Urinary bladder (tissue), 4 donors: ENCODE measurements at places on chromosomes 4 and X. TPM values are rescaled to one million over a fixed set of nuclear protein-coding genes. Genes with fewer than 3 reads are reported as not detected.

DNA sequence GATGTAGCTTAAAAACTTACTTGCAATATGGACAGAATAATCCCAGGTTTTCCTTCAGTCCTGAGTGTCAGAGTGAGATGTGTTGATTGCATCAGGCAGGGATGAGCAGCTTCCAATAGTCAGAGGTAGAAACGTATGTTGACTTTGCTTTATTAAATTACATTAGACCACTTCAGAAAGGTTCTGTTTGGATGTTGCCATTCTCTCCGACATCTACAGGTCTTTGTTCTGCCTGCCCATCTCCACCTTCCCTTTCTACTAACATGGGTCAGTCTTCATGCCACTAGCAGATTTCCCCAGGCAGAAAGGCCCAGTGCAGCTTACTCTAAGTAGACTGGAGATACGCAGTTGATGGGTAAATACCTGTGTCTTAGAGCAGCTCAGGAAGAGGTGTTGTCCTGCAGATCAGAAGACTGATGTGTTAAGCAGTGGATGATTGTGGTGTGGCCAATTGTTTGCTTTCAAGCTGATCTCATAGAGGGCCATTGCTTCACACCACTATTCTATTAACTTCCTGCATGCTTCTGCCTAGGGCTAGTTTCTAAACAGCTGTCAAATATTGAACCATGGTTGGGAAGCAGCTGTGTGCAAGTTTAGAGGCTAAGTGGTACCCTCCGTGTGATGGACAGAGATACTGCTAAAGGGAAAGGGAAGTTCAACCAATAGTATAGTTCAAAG is 1.8 kb downstream of the FRMPD4 start:
- no peak for DNase-seq

GRCh38 chr4:147830987-147831386 is 99.1 kb downstream of the ARHGAP10 start:
- no peak for DNase-seq

DNA sequence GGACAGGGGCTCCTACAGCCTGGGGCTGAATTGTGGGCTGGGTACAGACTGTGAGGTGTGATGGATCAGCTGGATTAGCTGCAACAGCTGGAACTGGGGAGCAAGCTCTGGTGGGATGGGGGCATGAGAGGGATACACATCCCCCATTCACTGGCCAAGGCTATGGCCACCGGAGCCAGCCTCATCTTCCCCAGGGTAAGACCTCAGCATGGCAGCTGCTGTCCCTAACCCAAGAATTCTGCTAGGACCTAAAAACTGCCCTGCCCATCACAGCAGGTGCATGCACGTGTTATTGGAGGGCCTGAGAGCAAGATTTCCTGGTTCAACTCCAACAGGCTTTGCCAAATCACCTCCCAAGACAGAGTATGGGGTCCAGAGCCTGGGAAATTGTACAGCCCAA is 258.6 kb upstream of the AGTR2 start:
- no peak for DNase-seq

- no peak for DNase-seq
Measured at GRCh38 chr4:87717276-87718031, 67.4 kb downstream of the DMP1 start.

- no peak for DNase-seq
Measured at GRCh38 chrX:11429538-11430085, 136.4 kb downstream of the AMELX start.

FAAH2 gene
- total RNA-seq: 2.2 TPM

PPP1R2C gene
- not detected for total RNA-seq

TRO gene
- total RNA-seq: 56.3 TPM

GRCh38 chr4:158130204-158130603 is 42.6 kb downstream of the GASK1B start:
- no peak for DNase-seq

ADH7 gene
- total RNA-seq: not detected

DNA sequence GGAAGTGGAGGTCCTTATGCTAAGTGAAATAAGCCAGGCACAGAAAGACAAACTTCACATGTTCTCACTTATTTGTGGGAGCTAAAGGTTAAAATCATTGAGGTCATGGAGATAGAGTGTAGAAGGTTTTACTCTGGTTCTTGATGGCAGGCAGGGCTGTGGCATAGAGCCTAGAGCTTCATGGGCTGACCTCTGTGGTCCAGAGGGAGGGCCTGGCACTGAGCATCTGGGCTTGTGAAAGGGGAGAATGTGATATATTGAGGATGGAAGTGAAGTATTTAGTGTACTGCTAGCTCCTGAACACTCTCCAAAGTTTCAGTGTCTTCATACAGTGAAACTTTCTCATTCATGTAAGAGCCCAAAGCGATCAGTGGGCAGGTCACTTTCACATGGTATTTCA is 71.3 kb upstream of the ANXA3 start:
- no peak for DNase-seq

DNA sequence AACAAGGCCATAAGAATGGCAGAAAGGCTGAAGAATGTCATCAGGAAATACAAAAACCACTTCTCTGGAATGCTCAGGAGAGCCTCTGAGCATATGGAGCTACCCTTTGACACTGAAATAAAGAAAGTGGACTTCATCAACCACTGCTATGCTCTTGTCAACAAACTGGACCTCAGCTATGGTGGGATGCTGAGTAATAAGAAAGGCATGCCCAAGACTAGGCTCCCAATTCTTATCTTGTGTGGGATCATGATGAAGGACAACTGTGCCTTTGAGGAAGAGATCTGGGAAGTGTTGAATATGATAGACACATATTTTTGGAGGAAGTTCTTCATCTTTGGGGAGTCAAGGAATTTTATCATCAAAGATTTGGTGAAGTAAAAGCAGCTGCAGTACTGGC is 86.9 kb upstream of the MAGEB16 start:
- no peak for DNase-seq

DNA sequence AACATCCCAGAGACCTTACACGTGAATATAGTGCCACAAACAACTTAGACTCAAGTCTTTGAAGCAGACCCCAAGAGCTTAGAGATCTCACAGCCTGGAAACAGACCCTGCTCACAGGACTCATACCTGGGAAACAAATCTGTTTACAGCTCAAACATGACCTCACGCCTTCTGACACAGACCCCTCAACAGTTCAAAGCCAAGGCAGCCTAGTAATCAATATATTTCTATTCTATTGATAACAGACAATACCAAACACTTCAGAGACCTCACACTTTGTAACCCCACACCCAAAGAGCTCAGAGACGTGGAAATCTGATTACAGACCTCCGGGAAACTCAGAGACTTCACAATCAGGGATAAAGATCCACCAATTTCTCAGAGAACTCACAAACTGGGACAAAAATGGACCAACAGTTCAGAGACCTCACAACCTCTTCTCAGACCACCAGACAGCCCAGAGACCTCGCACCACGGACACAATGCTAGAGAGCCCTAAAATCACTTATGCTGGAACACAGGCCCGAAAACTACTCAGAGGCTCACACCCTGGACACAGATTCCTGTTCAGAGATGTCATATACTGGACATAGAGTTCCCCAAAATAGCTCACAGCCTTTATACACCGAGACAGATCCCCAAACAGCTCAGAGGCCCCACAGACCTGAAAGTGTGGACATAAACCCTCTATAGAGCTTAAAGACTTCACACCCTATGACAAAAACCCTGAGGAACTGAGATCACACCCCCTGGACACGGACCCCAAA is 14.8 kb downstream of the SUV39H1 start:
- DNase-seq: no peak

GRCh38 chr4:77671051-77671450 is 65.4 kb downstream of the CXCL13 start:
- no peak for DNase-seq

SRPK3 gene
- total RNA-seq: 4.3 TPM

GRCh38 chr4:37383579-37384229 is 139.2 kb downstream of the NWD2 start:
- no peak for DNase-seq

DNA sequence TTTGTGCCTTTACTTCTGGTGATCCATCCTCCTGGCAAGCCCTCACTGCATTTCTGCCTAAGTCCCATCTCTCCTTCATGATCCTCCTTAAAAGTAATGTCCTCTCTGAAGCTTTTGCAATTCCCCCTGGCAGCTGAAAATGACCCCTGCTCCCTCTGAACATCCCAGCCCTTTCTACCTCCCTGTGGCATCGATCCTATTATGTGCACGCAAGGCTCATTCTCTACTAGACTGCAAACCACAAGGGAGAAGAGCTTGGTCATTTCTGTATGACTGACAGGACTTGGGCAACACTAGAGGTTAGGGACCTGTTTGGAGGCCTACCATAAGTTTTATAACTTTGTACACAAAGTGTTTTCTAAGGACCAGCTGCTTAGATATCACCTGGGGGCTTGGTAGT is 50.8 kb upstream of the RAP2C start:
- no peak for DNase-seq

DNA sequence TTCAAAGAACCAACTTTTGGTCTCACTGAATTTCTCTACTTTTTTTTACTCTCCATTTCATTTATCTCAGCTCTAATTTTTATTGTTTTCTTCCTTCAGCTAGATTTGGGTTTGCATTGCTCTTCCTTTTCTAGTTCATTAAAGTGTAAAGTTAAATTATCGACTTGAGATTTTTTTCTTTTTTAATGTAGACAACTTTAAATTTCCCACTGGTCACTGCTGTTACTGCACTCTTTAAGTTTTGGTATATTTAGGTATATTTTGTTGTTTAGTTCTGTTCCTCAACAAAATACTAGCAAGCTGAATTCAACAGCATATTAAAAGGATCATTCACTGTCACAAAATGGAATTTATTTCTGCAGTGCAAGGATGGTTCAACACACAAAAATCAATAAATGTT is 572.0 kb upstream of the DIAPH2 start:
- no peak for DNase-seq

GRCh38 chrX:349196-349595 is 30.6 kb upstream of the GTPBP6 start:
- no peak for DNase-seq

SH3BGRL gene
- total RNA-seq: 286 TPM

KDM6A gene
- total RNA-seq: 119 TPM

DNA sequence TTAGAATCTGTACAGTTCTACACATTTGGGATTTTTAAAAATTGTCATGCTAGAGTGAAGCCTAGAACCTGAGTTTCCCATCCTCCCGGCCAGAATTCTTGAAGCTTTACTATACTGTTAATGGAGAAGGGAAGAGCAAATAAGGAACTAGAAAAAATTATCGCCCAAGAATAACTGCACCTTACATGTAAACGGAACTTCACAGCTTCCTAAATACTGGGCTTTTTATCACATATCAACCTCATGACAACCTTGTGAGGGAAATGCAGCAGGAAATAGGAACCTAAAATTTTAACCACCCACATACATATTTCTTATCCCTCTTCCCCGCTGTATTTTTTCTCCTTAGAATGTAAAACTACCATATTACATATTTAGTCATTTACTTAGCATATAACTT is 19.3 kb downstream of the ARHGEF9 start:
- DNase-seq: no peak

TRIM75 gene
- total RNA-seq: not detected

RNF175 gene
- 3.3 TPM for total RNA-seq

DNA sequence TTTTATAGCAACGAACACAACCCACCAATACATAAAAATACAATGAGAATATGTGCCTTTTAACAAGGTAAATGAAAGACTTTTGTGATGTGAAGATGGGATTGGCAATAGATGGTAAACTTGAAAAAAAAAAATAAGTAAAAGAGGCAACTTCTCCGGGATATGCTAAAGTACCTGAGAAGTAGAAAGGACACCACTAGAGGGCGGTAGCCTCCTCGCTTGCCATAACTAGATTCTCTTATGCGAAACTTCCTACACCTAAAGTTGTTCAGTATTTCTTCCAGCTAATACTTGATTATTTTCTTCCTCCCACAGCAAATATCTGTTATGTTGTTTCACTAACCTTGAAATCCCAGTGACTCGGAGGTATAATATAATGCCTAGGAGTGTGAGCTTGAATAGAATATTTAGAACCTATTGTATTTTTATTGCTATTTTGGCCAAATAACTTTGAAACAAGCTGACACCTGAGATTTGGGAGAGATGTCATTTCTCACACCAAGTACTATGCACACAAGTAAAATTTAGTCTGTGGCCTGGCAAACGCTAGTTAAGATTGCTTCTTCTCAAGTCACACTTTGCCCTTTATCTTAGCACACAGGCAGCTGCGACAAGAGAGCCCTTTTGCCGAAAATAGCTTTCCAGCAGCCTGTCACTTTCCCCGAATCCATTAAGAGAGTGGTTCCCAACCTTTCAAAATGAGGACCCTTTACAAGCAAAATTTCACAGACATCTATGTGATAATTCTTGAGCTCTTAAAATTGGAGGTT is 44.9 kb upstream of the PDLIM5 start:
- no peak for DNase-seq

SLC25A4 gene
- total RNA-seq: 12.8 TPM

CHRDL1 gene
- total RNA-seq: 22.6 TPM

GRCh38 chrX:54926978-54927377 is 6.4 kb downstream of the TRO start:
- DNase-seq: no peak

- DNase-seq: no peak
Measured at GRCh38 chrX:16491461-16491860, 158.5 kb upstream of the S100G start.

DNA sequence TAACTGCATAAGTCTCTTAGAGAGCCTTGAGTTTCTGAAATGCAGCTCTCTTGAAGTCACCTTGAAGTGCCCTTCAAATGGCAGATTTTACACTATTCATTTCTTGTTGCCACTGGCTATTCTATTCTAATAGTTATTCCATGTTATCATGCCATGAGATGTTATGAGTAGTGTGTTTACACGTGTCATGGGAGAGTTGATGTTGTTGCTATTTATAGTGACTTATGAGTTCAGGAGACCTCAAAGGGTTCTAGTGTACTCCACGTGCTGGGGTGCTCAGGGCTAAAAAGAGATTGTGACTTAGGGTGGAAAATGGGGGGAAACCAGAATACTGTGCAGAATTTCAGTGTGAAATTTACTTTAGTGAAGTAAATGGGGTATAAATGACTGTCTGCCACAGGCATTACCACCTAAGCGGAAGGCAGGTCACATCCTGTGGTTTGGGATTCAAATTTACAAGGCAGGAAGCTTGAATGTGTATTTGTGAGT is 77.1 kb upstream of the SLC4A4 start:
- no peak for DNase-seq

DNA sequence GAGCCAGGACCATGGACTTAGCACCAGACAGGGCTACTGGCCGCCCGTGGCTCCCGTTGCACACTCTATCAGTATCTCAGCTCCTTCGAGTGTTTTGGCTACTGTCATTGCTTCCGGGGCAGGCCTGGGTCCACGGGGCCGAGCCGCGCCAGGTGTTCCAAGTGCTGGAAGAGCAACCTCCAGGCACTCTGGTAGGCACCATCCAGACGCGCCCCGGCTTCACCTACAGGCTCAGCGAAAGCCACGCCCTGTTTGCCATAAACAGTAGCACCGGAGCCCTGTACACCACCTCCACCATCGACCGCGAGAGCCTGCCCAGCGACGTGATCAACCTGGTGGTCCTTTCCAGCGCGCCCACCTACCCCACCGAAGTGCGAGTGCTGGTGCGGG is 1.6 kb downstream of the FAT4 start:
- no peak for DNase-seq

FAM13A gene
- total RNA-seq: 85.3 TPM

HS6ST2 gene
- total RNA-seq: 8.6 TPM
